ENCODE measurements at places on chromosomes 6 and 20.

DNA sequence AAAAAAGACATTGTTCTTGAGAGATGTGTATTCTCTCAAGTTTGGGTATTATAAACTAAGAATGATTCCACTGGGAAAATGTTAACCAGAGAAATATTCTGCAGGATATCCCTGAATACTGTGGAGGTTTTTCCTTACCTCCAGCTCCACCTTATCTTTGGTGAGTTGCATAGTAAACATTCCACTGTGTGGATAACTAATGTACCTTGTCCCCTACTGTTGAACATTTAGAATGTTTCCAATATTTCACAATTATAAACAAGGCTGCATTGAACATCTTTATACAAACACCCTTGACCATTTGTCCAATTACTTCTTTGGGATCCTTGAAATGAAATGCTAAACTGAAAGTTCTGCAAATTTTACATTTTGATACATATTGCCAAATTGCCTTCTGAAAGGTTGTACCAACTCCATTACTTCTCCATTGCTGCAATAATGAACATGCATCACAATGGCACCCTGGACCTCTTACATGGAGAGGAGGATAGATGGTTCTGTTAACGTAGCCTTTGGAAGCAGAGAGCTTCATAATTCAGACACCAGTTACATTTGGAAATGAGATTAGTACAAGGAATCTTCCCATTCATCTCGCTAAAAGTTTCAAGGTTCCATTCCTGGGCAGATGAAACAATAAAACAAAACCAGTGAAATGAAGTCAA lies 35.0 kb upstream of the STK35 start:
- DNase-seq, result no peak

GRCh38 chr20:3547906-3548305 lies 77.1 kb downstream of the ATRN start:
- DNase-seq, result no peak

DNA sequence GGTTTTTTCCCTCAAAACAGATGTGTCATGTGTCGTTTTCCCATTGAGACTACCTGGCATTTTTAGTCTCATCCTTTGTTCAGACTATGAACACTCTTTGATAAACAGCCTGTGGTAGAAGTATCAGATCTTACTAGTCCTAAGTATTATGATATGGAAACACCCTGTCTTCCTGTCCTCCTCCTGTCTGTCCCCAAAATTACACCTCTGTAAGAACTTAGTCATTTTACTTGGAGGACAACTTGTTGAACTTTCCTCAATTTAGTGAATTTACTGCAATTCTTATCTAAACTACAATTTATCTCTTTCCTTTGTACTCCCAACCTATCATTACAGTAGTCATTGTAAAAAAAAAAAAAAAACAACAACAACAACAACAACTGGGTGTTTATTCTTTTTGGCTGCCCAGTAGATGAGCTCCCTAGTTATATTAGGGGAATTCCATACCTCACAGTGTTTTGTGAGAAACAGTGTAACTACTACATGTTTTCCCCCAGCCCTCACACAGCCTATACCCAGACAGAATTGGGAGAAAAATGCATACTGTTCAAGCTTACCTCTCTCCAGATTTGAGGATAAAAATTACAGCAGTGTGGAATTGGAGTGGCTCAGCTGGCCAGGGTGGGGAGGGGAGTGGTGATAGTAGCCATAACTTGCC lies 18.5 kb upstream of the ERVFRD-1 start:
- DNase-seq, result no peak

- DNase-seq, result no peak
Observed at GRCh38 chr20:16601047-16601446, 27.8 kb upstream of the KIF16B start.

GRCh38 chr20:56350842-56351241 lies 7.9 kb upstream of the FAM210B start:
- no peak for DNase-seq

- DNase-seq, result no peak
Observed at GRCh38 chr6:51856508-51856907, 230.9 kb downstream of the PKHD1 start.

Data from CD4-positive, alpha-beta T cell treated with Interleukin-15 for 4 hours (primary cell).